ENCODE measurements at places on chromosomes 4 and X. TPM values are rescaled to one million over a fixed set of nuclear protein-coding genes. Genes with fewer than 3 reads are reported as not detected.
A peak's percentile ranks its signal among the peaks of the same experiment; 100 is the strongest.

- DNase-seq: no peak
Measured at GRCh38 chr4:169802873-169803272, 45.1 kb upstream of the HPF1 start.

DNA sequence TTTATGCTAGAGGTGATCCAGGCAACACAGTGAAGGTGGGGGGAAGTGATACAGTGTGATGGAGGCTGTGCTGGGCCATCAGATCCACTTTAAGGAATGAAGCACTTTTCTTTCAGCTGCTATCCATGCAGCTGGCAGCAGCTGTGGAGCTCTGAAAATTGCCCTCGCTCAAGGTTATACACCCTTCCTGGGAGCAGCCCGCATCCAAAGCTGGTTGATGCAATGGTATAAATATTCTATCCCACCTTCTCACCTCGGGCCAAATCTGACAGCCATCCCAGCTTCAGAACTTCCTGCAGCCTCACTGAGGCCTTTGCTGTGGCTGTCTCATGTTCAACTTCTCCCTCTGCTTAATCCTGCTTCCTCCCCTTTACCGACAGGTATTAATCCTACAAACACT is 18.6 kb downstream of the CXCL13 start:
- DNase-seq: no peak

- no peak for DNase-seq
Measured at GRCh38 chr4:186900232-186900900, 176.7 kb upstream of the FAT1 start.

GRCh38 chr4:118867311-118868067 is 21.2 kb upstream of the SYNPO2 start:
- DNase-seq: no peak

GRCh38 chr4:6473264-6474052 is 1.0 kb upstream of the PPP2R2C start:
- DNase-seq: peak; percentile 22

DNA sequence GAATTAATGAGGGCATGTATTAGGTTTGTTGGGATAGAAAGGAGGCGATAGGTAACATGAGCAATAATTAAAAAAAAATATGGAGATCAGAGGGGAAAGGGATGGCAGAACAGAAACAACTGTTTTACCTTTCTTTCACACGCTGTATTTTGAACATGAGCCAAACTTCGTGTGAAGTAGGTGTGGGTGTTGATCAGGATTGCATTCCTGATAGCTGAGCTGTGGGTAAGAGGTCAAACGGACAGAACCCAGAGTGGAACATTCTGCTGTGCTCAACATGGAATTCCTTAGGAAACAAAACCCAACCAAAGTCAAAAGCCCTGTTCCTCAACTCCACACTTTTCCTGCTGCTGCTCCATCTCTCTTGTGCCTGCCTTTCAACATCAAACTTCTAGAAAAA is 162.5 kb upstream of the CASK start:
- no peak for DNase-seq

Gene ZDHHC9
- total RNA-seq: 10.2 TPM

- DNase-seq: no peak
Measured at GRCh38 chr4:10872833-10873517, 188.4 kb upstream of the CLNK start.

Gene BEND2
- 0.09 TPM for total RNA-seq

GRCh38 chr4:125432078-125432477 is 117.3 kb downstream of the FAT4 start:
- DNase-seq: no peak

DNA sequence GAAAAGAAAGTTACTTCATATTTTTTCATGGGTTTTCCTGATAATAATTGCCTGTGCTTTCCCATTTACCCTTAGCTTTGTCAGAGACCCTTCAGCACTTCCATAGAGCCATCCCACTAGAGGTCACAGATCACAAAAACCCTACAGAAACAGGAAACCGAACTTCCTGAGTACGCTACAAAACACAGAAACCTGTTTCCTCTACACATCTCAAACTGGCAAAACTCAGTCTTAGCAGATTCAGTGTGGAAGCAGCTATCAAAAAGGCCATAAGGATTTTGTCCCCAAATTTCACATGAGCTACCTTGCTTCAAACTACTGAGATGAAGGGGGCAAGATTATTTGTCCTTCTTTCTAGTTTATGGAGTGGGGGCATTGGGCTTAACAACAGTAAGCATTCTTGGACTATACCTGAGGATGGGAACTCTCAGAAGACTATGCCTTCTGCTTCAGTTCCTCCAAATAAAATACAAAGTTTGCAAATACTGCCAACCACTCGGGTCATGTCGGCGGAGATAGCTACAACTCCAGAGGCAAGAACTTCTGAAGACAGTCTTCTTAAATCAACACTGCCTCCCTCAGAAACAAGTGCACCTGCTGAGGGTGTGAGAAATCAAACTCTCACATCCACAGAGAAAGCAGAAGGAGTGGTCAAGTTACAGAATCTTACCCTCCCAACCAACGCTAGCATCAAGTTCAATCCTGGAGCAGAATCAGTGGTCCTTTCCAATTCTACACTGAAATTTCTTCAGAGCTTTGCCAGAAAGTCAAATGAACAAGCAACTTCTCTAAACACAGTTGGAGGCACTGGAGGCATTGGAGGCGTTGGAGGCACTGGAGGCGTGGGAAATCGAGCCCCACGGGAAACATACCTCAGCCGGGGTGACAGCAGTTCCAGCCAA is at the start of gene MMRN1:
Gene MMRN1 (plus strand): TSS at position 206 of the 902 bp plus-strand sequence. CDS start 118 bp downstream, at position 324.
- no peak for DNase-seq

DNA sequence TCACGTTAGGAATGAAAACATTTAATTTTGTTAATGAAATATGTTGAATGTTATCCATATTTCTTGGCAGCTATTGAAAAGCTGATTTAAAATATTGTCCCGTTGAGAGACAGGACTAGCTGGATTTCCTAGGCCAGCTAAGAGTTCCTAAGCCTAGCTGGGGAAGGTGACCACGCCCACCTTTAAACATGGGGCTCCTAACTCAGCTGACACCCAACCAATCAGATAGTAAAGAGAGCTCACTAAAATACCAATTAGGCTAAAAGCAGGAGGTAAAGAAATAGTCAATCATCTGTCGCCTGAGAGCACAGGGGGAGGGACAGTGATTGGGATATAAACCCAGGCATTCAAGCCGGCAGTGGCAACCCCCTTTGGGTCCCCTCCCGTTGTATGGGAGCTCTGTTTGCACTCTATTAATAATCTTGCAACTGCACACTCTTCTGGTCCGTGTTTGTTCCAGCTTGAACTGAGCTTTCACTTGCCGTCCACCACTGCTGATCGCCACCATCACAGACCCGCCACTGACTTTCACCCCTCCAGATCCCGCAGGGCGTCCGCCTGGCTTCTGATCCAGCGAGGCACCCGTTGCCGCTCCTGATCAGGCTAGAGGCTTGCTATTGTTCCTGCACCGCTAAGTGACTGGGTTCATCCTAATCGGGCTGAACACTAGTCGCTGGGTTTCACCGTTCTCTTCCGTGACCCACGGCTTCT is 308.9 kb downstream of the GLUD2 start:
- DNase-seq: no peak

GRCh38 chr4:174423257-174423944 is 98.9 kb downstream of the HPGD start:
- DNase-seq: no peak

GRCh38 chr4:80431203-80431965 is 95.9 kb downstream of the CFAP299 start:
- DNase-seq: no peak

Gene ADGRL3
- total RNA-seq: 1.4 TPM

GRCh38 chr4:23930750-23931488 is 41.1 kb upstream of the PPARGC1A start:
- DNase-seq: no peak

Gene H2BW2
- total RNA-seq: not detected

DNA sequence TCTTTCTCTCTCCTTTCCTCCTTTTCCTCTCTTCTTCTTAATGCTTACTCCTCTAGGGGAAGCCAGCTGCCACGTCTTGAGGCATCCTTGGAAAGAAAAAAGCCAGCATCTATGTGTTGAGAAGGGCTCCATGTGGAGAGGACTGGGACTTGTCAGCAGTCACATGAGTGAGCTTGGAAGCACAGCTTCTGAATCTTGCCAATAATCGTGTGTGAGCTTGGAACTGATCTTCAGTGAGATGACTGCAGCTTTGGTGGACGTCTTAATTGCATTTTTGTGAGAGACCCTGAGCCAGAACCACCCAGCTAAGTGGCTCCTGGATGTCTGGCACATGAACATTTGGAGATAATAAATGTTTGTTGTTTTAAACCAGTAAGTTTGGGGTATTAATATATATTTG is 371.7 kb downstream of the SLITRK2 start:
- DNase-seq: no peak

Data from liver (tissue), 10 donors.